ENCODE measurements at places on chromosomes 16 and 17.

GRCh38 chr17:80931421-80932265 lies 60.0 kb upstream of the CHMP6 start:
- no peak for DNase-seq

- DNase-seq = no peak
Observed at GRCh38 chr17:33142705-33143299, 150.3 kb downstream of the ASIC2 start.

GRCh38 chr17:58995247-58995940 lies 111.3 kb downstream of the TRIM37 start:
- DNase-seq = no peak

- DNase-seq = peak; percentile 10
Observed at GRCh38 chr17:63550817-63551639, 751 bp downstream of the DCAF7 start.

DNA sequence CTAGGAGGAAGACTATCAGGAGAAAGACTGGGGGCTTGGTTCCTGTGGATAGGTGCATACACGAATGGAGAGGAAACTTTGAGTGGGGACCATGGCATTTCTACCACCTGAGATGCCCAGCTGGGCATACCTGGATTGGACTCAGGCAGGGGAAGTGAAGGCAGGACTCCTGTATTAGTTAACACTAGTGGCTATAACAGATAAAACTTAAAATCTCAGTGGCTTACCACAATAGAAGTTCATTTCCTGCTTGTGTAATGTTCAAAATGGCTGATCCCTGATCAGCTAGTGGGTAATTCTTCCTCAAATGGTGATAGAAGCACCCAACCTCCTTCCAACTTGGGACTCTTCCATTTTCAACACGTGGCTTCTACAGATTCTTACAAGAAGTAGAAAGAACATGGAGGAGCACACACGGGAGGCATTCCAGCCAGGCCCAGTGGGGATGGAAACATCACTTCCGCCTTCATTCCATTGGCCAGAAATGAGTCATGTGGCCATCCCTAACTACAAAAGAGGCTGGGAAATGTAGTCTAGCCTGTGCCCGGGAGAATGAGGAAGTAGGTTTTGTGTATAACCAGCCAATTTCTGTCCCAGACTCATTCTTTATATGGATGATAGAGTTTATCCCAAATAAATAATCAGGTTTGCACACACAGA lies 112.1 kb downstream of the UTP18 start:
- no peak for DNase-seq

DNA sequence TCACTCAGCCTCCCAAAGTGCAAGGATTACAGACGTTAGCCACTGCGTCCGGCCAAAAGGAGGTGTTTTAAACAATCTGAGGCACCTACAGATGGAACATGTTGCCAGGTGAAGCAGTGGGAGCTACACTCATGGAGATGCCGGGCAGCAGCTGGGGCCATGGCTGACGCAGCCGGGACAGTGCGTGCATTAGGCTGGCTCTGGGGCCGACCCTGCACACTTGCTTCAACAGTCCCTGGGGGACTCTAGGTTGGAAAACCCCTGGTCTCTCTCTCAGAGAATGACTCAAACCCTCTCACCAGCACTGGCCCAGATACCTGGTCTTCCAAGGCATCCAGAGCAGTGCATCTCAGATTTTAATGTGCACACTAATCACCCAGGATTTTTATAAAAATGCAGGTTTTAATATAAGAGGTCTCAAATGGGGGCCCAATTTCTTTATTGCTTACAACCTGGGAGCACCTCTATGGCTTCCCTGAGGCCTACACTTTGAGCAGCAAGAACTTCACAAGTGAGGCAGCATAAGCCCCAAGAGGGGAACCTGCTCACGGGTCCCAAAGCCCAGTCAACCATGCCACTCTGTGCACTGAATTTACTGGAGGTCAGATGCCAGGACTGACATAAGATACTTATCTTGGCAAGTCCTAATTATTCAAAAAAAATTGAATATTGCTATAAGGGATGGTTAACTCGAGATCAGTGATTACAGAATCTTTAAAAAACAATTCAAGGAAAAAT lies 70.8 kb upstream of the TRAP1 start:
- DNase-seq = no peak

GRCh38 chr17:57281887-57282286 lies 25.6 kb downstream of the MSI2 start:
- DNase-seq = peak; percentile 14

DNA sequence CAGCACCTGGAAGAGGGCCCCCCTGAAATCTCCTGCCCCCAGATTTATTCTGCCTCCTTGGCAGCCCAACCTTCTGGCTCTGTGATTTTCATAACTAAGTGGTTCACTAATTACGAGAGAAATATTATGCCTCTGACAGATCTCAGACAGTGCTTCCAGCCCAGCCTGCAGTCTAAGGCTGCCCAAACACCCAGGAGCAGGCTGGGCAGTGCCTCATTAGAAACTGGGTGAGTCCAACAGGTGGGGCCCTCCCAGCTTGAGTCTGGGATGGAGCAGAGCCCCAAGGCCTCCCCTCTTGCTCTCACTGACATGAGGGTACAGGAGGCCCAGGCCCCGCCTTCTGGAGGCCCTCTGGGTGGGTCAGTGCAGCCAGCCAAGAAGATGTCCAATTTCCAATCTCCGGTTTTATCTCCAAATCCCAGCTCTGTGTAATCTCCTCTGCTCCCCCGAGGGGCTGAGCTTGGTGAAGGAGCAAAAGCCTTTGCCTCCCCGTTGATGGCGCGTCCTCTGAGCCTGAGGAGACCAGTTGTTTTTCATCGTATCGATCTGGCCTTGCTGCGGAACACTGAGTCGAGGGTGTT lies 20.1 kb upstream of the ABCC3 start:
- no peak for DNase-seq

DNA sequence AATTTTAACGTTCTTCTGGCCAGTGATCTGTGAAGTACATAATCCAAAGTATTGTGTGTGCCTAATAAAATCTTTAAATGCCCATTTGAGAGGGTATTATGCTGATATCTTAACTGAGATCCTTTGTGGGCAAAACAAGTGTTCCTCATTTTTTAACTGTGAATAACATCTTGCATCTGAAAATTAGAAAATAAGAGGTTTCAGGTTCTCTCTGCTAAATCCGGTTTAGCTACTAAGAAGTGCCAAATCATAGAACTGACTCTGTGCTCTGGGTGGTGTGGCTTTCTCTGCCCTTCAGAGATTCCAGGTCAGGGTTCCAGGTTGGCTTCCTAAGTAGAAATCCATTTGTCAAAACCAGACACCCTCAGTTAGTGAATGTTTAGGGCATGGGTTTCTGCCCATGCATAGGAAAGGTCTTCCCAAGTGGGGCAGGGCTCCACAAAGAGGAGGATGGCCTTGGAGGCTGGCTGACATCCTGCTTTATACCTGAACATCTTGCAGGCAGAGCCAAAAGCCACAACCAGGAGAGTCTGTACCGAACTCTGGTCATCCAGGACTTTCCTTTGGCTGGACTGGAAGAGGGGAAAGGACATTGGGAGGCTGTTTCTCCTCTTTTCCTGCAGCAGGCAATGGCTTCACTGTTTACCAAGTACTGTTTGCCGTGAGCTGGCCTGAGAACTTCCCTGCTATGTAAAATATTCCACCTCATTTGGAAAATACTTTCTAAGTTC lies 8.5 kb downstream of the ALDH3A2 start:
- no peak for DNase-seq

DNA sequence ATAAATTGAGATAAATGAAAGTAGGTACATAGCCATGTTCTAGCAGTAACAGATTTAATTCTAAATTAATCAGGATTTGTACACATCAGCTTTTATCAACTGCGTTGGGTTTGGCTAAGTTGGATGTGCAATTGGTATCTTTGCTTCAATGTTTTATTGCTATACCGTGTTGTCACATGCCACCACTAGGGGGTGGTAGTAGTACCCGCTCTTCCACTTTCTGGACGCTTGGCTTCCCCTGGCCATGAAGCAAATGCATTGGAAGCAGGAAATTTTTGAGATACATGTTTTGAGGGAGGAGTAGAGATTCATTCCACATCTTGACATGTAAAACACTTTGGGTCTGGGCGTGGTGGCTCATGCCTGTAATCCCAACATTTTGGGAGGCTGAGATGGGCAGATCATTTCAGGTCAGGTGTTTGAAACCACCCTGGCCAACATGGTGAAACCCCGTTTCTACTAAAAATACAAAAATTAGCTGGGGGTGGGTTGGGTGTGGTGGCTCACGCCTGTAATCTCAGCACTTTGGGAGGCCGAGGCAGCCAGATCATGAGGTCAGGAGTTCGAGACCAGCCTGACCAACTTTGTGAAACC lies 58.6 kb downstream of the EMP2 start:
- DNase-seq = peak; percentile 61

DNA sequence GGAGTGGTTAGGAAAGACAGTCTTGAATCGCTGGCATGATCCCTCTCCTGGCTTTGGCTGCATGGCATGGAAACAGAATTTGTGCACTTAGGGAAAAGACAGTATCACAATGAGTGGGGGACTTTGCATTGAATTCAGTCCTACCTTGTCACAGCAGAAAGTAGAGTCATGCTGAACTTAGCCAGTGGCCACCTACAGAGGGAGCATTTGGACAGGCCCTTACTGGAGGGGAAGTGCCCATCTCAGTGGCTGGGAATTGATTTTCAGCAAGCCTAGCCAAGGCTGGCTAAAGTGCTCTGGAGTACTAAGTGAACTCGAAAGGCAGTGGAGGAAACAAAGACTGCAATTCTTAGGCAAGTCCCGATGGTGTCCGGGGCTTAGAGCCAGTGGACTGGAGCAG lies 364.3 kb upstream of the TOM1L1 start:
- no peak for DNase-seq

- DNase-seq = no peak
Observed at GRCh38 chr16:2790631-2791030, 3.3 kb upstream of the PRSS33 start.

- no peak for DNase-seq
Observed at GRCh38 chr16:78155791-78156345, 56.4 kb downstream of the WWOX start.

DNA sequence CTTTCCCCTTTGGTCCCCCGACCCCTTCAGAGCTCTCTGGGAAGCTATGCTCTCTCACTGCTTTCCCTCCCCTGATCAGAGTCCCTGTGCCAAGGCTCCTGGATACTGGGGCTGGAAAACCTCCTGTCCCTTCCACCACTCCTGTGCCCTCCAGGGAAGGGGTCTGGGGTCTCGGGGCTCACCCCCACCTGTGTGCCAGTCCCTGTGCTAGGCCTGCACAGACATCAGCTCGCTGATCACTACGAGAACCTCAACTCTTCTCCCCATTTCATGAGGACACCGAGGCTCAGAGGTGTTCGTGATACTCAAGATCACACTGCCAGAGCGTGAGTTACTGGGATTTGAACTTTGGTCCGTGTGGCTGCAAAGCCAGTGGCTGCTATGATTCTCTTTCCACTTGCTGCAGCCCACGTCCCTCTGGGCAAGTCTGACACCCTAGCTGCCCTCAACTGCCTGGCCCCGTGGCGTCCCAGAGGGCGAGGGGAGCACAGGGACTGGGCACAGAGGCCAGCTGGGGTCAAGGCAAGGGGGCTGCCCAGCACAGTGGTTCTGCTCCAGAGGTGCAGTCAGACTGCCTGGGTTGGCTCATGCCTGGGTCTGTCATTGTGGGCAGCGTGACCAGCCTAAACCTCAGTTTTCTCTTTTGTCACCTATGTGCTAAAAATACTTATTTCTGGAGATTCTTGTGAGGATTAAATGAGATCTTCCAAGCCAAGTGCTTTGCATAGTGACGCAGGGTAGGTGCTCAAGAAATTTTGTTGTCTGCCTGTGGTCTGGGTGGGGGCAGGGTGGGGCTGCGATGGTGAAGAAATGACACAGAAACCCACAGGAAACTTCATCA lies 43.8 kb upstream of the TOB1 start:
- peak; percentile 89 for DNase-seq

DNA sequence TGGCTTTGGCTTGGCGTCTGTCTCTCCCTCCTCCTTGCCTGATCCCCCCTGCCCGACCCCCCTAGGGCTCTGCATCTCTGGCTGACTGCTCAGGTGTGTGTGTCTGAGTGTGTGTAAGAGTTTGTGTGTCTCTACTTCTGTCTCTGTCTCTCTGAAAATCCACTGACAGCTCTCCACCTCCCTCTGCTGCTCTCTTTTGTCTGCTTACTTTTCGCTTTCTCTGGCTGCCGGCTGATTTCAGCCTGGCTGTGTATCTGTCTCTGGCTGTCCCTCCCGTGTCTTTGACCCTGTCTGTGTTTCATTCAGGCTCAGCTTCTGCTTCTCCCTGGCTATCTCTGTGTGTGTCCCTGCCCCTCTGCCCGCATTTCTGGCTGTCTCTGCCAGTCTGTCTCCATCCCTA lies 3.8 kb upstream of the SPEM1 start:
- peak; percentile 11 for DNase-seq

DNA sequence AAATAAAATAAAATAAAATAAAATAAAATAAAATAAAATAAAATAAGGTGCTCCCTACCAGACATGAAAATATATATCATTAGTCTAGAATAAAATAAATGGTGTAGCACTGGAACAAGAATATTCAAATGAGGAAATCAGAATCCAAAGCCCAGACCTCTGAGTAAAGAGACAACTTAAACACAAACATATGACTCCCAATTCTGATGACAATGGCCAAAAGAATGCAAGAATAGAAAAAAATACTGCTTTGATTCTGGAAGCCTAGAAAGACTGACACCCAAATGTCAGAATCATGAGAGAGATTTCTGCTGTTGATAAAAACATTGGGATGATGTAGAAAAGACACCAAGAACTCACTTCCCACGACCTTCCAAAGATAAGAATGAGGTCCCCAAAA lies 27.9 kb downstream of the MYOCD start:
- no peak for DNase-seq

- DNase-seq = no peak
Observed at GRCh38 chr17:71183066-71183660, 937.7 kb upstream of the SOX9 start.

DNA sequence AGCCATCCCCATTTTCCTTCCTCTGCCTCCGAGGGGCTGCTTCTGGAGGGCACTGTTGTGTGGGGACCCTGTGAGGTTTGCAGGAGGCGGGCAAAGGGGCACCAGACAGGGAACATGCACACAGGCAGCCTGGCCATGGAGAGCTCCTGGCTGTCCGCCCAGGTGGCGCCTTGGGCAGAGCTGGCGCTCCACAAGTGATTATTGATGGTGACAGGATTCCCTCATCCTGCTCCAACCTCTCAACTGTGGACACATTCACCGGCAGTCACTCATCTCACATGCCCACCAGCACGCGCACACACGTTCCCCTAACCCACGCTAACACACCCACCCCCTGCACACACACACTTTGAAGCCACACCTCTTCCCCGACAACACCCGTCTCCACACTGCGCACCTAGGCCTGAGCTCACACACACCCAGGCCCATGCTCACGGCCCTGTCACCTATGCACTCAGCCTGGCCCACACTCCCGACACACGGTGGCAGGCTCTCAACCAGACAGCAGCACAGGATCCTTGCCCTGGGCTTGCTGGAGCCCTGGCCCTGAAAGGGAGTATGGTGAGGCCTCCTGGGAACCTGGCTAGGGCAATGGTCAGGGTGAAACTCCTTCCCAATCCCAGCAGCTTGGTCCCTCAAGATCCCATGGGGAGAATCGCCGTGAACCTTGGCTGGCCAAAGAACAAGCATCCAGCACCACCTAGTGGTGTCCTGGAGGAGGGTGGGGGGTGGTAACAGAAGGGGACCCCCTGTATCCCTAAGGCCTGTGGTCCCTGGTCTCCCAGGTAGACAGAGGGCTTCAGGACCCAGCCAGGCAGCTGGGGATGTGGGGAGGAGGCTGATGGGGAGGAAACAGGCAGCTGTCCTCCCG lies 3.6 kb downstream of the PNMT start:
- peak; percentile 39 for DNase-seq
